ENCODE measurements at places on chromosomes 2 and 18.

DNA sequence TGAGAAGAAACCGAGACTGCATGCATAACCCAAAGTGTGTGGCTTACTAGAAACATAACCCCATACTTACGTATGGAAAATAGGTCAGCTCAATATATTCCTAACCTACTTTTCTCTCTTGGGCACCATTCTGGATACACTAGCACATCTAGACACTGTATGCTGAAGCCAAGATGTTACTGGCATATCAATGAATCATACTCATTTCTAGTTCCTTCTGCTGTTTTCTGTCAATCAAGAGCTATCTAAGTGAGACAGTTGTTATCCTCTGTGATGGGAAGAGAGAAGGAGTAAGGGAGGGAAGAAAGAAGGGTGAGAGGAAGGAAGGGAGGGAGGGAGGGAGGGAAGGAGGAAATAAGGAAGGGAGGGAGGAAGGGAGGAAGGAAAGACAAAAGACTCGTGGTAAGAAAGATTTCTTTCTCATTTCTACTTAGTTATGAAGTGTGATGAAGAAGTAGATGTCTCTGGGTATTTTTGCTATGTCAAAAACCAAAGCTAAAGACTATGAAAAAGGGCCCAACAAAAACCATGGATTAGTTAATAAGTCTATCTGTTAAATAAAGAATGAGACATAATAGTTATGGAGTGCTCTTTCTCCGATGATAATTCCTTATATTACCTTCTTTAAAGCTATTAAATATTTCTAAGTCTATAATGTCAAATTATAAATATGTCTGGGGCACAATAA lies 248.4 kb downstream of the ZNF521 start:
- no peak for DNase-seq

DNA sequence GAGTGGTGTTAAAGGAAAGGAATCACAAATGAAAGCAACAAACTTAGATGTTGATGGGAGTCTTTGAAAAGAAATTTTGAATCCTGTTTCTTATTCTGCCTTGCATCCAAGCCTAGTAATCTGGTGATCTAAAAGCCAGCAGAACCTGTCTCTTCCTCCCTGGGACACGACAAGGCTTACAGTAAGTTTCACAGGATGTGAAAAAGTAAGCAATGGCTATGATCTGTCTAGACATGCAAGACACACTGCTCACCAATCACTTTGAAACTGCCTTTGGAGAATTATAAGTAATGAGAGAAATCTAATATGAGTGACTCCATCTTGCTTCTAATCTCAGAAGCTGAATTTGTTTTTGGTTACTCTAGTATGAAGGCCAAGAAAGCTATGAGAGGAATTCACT lies 103.7 kb downstream of the KCNH7 start:
- DNase-seq, result no peak

DNA sequence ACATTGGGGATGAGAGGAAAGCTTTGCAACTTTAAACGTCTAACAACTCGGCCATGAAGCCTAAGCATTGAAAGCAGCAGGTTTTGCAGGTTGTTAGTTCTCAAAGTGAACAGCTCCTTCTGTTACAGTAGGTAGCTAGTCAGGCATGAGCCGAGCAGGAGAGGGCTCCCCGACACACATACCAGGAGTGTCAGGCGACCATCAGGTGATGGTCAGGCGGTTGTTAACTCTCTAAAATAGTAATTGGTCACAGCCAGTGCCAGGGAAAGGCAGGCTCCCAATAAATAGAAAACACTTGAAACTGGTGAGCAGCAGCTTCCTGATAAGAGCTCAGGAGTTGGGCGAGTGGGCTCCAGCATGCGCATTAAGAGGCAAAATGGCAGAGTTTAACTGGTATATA lies 53.5 kb upstream of the DAPL1 start:
- DNase-seq, result no peak

GRCh38 chr2:33210626-33211025 lies 263.9 kb downstream of the LTBP1 start:
- DNase-seq, result peak; percentile 84

DNA sequence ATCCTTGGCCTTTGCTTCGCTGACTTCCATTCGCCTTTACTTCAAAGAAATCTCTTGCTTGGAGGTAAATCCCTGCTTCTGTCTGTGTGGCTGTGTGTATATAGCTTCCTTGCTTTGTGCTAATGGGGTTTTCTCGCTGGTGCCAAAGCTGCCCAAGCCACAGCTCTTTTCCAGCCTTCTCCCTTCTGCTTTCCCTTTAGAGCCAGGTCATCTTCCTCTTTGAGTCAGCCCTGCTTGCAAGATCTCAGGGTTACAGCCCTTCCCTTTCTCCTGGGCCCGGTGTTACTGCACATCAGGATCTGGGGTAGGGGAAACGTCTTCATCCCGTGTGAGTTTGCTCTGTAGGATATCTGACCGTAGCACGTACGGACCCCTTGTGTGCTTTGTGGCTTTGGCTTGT lies 19.1 kb downstream of the EIF4E2 start:
- DNase-seq, result no peak

GRCh38 chr2:113138428-113139322 lies 11.3 kb downstream of the IL1RN start:
- peak; percentile 35 for DNase-seq

DNA sequence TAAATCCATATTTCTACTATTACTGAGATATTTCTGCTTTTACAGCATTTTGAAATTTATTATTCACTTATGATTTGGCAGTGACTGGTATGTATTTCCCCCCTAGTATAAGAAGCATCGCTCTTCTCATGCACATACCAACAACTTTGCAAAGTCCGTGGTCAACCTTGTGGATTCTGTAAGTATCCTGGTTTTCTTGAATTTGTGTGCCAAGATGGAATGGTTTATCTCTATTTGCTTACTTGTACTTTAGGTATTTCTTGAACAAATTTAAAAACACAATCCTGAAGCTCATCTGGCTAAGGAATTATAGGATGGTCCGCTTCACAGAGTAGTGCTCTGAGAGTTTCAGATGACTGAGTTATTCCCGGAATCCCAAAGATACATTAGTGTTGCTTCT lies 85.0 kb upstream of the FAM237A start:
- DNase-seq, result no peak

GRCh38 chr2:25129901-25130520 lies 38.4 kb downstream of the POMC start:
- DNase-seq, result no peak

DNA sequence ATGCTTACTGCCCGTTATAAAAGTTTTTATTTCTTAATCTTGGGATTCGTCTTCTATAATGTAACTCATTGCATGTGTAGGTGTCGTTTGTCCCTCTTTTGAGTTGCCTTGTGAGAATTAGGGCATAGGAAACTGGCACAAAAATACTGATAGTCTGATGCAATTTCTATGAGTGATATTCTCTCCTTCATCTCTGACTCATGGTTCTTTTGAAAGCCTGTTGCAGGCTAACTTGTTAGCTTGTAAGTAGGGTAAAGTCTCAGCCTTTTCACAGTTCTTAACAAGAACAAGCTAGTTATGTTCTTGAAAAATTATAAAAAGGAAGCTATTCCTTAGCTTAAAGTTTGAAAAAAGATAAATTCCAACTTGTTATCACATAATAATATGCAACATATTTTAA lies 1085.4 kb upstream of the NRXN1 start:
- no peak for DNase-seq

GRCh38 chr2:114065731-114066130 lies 175.8 kb downstream of the ACTR3 start:
- DNase-seq, result no peak

DNA sequence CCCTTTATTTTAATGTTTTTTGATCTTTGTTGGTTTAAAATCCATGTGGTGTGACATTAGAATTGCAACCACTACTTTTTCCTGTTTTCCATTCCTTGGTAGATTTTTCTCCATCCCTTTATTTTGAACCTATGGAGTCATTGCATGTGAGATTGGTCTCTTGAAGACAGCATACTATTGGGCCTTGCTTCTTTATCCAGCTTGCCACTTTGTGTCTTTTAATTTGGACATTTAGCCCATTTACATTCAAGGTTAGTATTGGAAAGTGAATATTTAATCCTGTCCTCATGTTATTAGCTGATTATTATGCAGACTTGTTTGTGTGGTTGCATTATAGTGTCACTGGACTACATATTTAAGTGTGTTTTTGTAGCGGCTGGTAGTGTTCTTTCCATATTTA lies 782.9 kb downstream of the SLC4A3 start:
- DNase-seq, result no peak

GRCh38 chr2:48112911-48113680 lies 206.8 kb upstream of the FBXO11 start:
- no peak for DNase-seq
